CD4-positive, alpha-beta T cell treated with Interleukin-21 for 1 hour (primary cell): ENCODE measurements at places on chromosomes 4 and X.

DNA sequence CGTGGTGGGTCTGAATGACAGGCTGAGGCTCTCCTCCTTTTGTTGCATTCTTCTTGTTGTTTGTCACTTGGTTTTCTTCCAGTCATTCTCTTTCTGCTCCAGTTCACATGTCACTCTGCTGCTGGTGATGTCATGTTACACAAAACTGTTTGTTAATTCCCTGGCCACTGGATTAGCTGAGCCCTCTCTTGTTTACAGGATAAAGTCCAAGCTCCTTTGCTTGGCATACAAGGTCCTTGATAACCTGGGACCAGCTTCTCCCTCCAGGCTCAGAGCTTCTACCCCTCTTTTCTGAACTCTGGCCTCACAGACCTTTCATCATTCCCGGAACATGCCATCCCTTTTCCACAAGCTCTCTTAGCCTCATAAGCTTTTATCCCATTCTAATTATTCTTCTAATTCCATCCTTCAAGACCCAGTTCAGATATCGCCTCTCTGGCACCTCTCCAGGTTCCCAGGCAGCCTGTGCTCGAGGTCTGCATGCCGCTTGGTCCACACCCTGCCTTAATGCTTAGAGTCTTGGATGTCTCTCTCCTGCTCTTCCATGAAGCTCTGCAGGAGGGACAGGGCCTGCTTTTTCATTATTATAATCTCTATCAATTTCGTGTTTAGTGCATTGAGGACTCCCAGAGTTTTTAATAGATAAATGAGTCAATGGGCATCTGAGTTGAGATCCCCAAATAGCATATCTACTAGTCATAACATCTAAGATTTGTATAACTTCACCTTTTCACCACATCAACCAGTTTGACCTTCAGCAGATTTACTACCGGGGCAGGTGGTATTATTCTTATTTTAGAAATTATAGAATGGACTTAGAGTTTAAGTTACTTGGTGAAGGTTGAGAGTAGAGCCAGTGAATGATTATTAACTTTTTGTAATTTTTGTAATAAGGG is 98.7 kb downstream of the TMEM131L start:
- no peak for DNase-seq

DNA sequence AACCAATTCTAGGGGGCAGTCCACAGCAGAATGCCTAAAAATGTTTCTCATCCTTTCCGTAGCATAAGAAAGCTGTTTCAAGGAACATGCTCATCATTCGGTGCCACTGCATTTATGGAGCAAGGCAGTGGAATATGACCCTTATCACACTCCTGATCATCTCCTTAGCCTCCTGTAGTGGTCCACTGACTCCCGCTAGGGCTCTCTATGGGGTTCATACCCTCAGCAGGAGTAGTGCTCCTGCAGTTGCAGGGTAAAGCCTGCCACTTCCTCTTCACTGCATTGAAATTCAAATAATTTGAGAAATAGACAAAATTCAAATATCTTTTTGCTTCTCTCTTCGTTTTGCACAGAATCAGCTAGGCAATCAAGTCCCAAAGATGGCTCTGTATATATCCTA is 107.0 kb downstream of the NDST3 start:
- DNase-seq, result no peak

DNA sequence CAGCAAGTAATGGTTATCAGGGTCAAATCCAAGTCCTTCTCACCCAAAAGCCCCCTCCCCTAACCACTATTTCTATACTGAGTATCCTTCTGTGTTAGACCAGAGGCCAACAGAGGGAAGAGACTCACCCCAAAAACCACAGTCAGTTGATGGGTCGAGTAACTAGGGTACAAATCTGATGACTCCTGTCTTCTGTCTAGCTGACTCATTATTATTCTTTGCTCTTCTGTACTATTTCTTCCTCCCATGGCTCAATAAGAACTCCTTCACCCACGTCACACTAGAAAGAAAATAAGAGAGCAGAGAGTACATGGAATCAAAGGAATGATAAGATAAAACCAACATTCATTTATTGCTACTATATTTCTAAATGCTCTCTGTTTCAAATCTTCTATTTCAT is 2.0 kb downstream of the RAB40A start:
- no peak for DNase-seq

GRCh38 chr4:139560406-139561104 is 4.5 kb upstream of the SETD7 start:
- DNase-seq, result peak; percentile 72

DNA sequence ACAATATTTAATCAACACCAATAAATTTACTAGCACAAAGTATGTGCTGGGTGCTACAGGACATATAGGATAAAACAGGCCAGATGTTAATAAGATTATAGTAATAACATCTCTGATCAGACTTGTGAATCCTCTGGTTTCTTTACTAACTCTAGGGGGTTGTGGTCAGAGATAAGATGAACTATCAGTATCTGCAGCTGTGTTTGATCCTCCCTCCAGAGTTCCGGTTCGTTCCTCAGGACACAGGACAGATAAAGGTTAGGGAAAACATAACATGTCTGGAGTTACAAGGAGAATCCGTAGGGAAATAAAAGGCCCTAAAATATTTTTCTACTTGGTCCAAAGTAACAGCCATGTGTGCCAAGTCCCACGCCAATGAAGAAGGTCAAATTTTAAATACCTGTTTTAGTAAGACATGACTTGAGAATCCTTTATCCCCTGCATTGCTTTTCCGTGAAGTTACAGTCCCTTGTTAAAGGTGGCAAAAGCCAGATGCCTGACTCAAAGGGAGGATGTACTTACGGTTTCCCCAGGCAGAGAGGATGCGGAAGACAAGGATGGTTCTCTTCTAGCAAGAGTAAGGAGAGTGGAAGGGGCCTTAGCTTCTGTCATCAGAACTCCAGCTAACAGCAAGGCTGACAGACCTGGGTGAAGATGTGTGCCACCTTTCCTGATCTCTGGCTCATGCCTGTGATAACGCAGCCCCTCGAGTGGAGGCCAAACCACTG is 44.4 kb downstream of the KIAA0232 start:
- no peak for DNase-seq

GRCh38 chrX:53599781-53600396 is 86.6 kb downstream of the HUWE1 start:
- no peak for DNase-seq

DNA sequence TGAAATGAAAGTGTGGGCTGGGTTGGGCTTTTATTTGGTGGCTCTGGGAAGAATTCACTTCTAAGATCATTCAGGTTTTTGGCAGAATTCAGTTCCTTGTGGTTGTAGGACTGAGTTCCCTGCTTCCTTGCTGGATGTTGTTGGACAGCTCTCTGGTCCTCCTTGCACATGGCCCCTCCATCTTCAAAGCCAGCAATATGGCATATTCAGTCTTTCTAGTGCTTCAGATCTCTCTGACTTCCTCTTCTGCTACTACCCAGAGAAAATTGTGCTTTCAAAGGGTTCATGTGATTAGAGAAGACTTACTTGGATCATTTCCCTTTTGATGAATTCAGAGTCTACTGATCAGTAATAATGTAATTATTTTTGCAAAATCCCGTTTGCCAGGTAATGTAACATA is 12.8 kb upstream of the IGFBP7 start:
- DNase-seq, result no peak

DNA sequence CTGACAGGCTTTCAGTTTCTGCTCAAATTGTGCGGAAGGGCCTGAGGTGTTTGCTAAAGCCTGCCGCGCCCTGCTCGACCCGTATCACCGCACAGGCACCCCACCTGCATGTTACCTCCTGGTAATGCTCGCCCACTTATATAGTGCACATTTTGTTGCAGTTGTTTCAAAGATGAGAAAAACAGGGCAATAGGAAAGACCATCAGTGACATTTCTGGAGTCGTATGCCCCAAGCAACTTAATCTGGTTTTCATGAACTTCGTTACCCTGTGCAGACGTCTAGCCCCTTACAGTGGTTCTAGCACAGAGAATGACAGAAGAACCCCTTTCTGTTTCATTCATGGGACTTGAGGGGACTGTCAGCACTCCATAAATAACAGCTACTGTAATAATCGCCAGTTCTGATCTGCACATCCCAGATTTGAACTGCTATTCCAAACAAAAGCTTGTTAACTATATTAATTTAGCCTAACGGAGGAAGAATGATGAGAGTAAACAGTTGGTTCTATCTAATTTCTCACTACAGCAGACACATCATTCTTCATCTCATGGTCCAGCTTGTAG is 940 bp upstream of the DCTD start:
- no peak for DNase-seq

DNA sequence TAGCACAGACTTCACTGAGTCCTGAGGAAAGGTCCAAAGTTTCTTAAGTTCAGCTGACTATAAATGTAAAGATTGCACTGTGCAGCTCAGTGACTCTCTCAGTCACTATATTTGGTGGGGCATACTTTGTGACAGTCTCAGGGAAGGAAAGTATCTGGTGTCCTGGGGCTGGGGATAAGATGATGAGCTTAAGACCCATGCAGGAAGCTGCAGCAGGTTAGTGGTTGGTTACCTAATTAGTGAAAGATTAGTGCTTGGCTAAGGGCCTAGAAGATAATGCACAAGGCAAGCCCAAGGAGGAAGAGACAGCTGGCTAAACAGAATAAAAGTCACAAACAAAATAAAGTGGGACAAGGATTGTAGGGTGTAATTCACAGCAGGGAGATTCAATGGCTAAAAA is 25.4 kb upstream of the SLITRK4 start:
- DNase-seq, result no peak

- no peak for DNase-seq
Observed at GRCh38 chr4:150598909-150599308, 17.0 kb downstream of the MAB21L2 start.

- DNase-seq, result no peak
Observed at GRCh38 chrX:69082055-69082752, 83.0 kb downstream of the PJA1 start.

DNA sequence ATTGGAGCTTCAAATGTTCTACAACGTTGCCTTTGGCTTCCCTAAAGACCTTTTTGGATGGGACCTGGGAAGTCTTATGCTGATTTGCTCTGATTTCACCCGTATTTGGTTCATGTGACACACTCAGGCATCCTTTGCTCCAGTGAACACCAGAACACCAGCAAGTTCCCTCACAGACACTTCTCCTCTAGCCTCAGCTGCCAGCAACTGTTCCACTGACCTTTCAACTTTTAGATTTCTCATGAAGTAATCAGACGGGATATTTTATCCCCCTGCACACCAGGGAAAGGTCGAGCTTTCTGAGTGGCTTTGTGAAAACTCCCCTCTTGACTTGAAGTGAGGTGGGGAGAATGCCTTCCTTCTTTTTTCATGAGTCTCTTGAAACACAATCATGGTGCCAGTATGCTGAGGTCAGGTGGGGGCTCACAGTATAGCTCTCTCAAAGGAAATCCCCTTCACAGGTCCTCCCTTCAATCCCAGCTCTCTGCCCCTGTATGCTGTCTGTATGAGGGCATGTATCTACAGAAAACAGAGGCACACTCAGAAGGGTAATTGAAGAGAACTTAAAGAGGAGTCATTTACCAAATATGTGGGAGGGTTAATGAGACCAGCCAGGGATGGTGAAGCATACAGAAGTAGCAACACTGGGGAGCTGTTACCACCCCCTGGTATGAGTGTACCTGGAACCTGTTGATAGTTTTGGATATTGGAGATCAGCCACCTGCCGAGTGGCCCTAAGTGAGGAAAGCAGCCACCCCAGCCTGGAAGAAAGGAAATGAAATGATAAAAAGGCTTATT is 62.7 kb downstream of the FGFBP1 start:
- DNase-seq, result no peak

- DNase-seq, result no peak
Observed at GRCh38 chr4:70714079-70714887, 7.5 kb upstream of the RUFY3 start.

- no peak for DNase-seq
Observed at GRCh38 chrX:123924186-123924585, 37.3 kb upstream of the STAG2 start.

DNA sequence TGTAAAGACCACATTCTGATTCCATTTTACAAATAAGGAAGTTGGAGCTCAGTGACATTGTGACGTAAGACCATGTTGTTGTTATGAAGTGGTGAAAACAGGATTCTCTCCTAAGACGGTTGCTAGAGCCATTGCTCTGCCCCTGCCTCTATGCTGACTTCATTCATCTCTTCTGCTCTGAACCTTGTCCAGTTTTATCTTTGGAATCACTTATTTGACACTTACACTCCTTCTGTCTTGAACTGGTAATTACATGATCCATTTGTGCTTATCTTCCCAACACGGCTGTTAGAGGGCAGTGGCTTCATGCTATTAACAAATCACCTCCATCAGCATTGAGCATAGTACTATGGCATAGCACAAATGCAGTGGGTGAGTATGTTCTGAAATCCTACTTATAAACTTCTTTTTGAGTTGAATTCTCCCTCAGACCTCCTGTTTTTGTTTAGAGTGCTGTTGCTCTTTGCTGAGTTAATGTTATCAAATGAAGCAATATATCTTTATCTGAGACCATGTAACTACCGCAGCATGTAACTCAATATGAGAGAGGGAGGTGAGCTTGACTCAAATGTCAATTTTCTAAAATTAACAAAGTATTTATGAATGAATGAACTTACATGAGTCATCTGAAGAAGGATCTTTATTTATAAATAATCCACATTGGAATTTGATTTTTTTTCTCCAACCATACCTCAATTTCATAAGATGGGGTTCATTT is 177.8 kb downstream of the RASL11B start:
- DNase-seq, result no peak

DNA sequence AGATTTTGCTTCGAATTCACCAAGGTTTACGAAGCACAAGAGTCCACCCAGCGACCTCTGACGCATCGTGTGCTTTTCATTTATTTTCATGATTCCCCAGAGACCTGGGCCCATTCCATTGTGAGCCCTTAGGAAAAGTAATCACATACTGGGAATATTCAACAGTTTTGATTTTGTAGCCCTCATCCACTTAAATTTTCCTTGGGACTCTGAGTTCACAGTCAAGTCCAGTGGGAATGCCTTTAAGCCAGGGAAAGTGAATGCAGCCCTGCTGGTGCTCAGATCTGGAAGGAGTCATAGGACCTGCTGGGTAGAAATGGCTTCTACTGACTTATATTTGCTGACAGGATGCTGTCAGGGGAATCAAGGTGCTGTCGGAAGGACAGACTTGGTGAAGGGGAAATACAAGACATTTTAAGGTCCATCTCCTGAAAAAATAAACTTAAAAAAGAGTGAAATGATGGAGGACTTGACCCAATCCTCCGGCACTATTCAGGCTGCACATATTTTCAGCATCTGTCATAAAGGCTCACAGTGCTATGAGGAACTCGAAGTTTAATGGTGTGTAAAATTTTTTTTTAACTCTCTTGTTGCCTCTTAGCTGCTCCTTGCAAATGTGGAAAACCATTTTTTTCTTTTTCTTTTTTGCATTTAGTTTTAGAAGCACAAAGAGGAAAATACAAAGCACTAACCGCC is 204.9 kb downstream of the MID1 start:
- no peak for DNase-seq

- DNase-seq, result no peak
Observed at GRCh38 chr4:3875466-3875865, 109.3 kb downstream of the ADRA2C start.

GRCh38 chr4:167339781-167340180 is 105.5 kb upstream of the SPOCK3 start:
- DNase-seq, result no peak
